Stimulated activated CD4-positive, alpha-beta T cell treated with anti-CD3 and anti-CD28 coated beads, Interleukin-15, amount 100 ng/mL, for 1 hour (primary cell): ENCODE measurements at places on chromosomes 1 and 21.

GRCh38 chr21:14403681-14404318 lies 20.9 kb upstream of the HSPA13 start:
- no peak for DNase-seq

GRCh38 chr1:205812271-205812877 lies 624 bp downstream of the SLC41A1 start:
- DNase-seq = no peak

DNA sequence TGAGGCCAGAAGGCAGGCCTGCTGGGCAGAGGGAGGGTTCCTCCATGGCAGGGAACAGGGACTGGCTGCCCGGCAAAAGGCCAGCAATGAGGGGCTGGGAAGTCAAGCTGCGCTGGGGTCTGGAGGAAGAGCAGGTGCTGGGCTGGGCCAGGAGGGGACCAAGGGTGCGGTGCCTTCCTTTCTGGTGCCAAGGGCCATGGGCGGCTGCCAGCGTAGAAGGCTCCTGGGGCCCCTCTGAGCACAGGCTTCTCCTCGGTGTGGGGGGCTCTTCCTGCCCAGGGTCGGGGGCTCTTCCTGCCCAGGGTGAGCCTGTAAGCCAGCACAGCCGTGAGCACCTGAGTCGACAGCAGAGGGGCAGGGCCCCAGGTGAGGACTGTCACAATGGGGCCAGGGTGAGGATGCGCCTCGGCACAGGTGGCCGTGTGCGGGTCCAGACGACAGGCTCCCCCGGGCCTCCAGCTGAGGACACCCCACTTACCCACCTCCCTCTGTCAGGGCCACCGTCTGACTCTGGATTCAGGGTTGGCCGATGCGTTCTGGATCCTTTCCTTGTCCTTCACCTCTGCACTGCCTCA lies 10.7 kb upstream of the DNMT3L start:
- no peak for DNase-seq

- DNase-seq = no peak
Measured at GRCh38 chr1:247517795-247518612, 18.2 kb downstream of the OR2C3 start.

GRCh38 chr1:159829273-159829634 lies 2.6 kb downstream of the SLAMF8 start:
- DNase-seq = no peak

- DNase-seq = no peak
Measured at GRCh38 chr1:36175137-36176095, 19.5 kb downstream of the MAP7D1 start.

DNA sequence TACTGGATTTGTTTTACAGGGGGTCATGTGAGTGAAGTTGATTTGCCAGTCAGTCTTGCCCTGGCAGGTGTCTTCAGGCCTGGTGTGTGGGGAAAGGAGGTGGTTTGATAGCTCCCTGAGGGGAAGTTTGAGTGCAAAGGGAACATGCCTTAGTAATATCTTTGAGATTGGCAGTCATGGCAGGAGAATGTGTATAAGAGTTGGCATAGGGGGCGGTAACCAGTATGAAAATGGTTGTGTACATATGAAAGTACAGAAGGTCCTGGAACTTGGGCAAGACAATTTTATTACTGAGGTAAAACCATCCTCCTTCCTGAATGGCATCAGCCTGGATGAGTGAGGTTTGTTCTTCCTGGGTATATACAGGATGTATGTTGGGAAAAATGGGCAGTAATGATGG lies 37.6 kb upstream of the PLA2G5 start:
- no peak for DNase-seq

DNA sequence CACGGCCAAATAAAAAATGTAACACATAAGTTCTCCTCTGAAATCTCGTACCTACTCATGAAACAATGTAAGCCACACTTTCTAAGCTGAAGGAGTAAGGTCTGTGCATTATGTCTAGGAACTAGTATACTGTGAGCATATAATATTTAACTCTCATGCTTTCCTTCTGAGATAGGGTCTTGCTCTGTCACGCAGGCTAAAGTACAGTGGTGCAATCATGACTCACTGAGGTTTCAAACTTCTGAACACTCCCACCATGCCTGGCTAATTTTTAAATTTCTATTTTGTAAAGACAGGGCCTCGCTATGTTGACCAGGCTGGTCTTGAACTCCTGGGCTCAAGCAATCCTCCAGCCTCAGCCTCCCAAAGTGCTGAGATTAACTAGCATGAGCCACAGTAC lies 71.3 kb downstream of the AHCTF1 start:
- no peak for DNase-seq
